ENCODE measurements at places on chromosomes 4 and X. TPM values are rescaled to one million over a fixed set of nuclear protein-coding genes. Genes with fewer than 3 reads are reported as not detected.
A peak's percentile ranks its signal among the peaks of the same experiment; 100 is the strongest.

- DNase-seq = no peak
These were observed 361.6 kb downstream of the GPM6A start for GRCh38 chr4:175450446-175450845.

GRCh38 chr4:39834269-39834668, 136.3 kb downstream of the UBE2K start:
- no peak for DNase-seq

DNA sequence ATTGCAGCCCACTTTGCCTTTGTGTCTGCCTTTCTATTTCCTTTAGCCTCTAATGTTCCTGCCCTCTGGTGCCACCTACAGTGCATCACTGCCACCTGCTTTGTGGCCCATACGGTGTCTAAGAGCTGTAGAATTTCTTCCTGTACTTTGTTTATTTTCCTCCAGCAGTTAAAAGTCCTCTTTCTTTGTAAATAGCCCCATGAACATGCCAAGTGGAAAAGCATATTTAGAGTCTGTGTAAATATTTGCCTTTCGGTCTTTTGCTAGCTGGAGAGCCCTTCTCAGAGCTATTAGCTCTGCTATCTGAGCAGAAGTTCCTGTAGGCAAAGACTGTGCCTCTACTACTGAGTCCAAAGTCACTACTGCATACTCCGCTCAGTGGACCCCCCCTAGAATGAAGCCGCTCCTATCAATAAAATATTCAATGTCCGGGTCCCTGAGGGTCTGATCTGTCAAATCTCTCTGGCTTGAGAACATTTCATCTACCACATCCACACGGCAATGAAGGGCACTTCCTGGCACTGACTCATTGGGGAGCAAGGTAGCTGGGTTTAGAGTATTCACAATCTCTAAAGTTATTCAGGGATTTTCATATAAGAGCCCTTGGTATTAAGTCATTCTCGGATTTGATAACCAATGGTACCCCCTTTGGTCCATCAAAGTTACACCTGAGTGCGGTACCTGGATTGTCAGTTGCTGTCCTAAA, 36.3 kb downstream of the SULT1E1 start:
- DNase-seq = peak; percentile 5

- DNase-seq = no peak
These were observed 27.2 kb downstream of the FAAH2 start for GRCh38 chrX:57313583-57314215.

- no peak for DNase-seq
These were observed 36.0 kb downstream of the LHFPL1 start for GRCh38 chrX:112643721-112644120.

DNA sequence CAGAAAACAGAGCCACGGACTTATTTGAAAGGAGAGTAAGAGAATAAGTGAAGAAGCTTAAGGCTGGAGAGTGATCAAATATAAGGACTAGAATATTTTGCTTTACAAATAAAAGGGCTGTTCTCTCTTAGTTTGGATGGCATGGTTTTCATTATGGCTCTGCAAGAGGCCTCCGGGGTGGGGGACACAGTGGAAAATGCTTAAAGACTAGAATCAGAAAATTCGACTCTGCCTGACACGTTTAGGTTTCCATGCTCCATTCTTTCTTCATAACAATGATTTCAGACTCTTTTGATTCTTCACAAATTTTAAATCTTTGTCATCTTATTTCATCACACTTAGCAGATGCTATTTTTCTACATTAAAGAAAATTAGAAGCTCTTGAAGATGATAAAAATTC, 632.4 kb upstream of the BOD1L1 start:
- no peak for DNase-seq

DNA sequence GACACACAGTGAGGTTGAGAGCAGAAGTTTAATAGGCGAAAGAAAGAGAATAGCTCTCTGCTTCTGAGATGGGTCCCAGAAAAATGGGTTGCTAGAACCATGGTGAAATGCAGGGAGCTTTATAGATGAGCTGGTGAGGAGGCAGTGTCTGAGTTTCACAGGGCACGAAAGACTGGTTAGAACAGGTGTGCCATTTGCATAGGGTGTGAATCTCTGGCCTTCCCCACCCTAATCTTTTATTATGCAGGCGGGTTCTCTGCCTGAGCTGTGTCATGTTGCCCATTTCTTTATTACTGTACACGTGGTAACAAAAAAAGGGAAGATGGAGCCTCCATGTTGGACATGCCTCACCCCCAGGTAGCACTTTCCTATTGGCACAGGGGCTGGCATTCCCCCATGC, 39.1 kb downstream of the FUNDC1 start:
- no peak for DNase-seq

GRCh38 chr4:17098996-17099395, 200.6 kb upstream of the LDB2 start:
- no peak for DNase-seq

GRCh38 chr4:185513489-185514181, 21.7 kb downstream of the PDLIM3 start:
- no peak for DNase-seq

- no peak for DNase-seq
These were observed 380 bp downstream of the SLC34A2 start for GRCh38 chr4:25656031-25656430.

GRCh38 chrX:69229436-69229835, 64.2 kb upstream of the PJA1 start:
- DNase-seq = no peak

DNA sequence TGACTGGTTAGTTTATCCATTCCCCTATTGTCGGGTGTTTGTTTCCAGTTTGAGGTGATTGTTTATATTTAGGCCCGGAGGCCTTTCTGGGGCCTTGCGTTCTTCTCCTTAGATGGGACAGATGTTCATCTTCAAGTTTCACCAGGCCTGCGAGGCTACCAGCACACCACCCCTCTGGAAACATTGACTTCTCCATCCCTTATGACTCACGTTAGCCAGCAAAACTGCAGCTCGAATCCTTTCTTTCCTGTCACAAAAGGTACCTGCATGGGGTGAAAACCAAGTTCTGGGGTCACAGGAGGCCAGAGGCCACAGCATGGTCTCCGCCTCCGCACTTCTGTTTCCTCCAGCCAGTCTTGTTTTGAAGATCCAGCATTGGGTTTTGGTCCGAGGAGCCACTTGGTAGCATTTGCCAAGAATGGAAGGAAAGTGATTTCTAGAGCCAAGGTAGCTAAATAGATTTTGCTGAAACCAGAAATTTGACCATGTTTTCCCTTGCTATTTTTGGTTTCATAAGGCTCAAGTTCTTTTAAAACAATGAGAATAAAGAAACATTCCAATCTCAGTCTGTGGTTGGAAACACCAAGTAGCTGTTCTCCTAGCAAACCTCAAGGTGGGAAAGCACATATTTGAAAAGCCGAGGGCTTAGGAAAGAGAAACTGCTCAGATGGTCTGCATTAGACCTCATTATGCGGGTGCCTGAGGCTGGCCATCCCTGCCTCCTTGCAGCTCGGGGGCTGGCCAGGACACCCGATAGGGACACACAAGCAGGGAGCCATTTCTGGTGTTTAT, 5.6 kb downstream of the NYX start:
- no peak for DNase-seq

- DNase-seq = no peak
These were observed 473.4 kb downstream of the PCDH7 start for GRCh38 chr4:31193521-31193920.

DNA sequence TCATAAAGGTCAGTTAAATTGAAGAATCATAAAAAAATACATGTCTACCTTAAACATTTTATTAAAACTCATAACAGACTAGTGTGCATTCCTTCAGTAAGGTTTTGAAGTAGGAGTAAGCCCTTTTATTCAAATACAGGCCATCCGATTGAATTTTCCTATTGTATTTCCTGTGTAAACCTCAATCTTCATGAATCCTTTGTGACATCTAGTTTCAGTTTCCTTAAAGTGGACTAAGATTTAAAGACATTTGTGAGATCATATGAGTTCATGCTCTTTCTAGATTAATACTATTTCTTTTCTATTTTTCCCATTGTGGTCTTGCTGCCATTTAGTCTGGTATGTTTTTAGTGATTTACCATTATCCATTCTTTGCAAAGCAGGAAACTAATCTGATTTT, 644.7 kb upstream of the BOD1L1 start:
- no peak for DNase-seq

GRCh38 chr4:162201673-162202072, 37.9 kb upstream of the FSTL5 start:
- DNase-seq = no peak

GRCh38 chrX:144335402-144335801, 451.5 kb downstream of the UBE2NL start:
- peak; percentile 2 for DNase-seq

The ADAD1 gene
- polyA plus RNA-seq = not detected

The DDX53 gene
- polyA plus RNA-seq = 0.23 TPM

The ATP2B3 gene
- polyA plus RNA-seq = 0.18 TPM

The FAM114A1 gene
- 54.2 TPM for polyA plus RNA-seq

The ERVMER34-1 gene
- 0.06 TPM for polyA plus RNA-seq

The MAGEB10 gene
- not detected for polyA plus RNA-seq
